NCI-H1694 (cell line): ENCODE measurements at places on chromosomes 7 and 10.

DNA sequence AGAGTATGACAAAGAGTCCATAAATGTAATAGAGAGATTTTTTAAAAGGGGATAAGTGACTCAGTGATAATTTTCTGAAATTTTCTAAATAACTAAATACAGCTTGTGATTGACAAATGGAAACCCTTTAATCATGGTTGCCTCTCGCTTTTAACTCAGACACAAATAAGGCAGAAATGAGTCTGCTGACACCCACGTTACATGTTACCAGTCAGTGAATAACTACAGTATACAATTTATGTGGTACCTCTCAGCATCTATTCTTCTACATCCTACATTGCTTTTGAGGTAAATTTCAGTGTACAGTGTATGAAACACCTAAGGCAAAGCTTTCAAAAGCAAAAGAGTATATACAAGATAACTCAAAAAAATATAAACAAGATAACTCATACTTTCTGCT, 4.2 kb downstream of the NSUN6 start:
- DNase-seq, result no peak

GRCh38 chr10:119284679-119285096, 77.3 kb downstream of the GRK5 start:
- DNase-seq, result no peak

DNA sequence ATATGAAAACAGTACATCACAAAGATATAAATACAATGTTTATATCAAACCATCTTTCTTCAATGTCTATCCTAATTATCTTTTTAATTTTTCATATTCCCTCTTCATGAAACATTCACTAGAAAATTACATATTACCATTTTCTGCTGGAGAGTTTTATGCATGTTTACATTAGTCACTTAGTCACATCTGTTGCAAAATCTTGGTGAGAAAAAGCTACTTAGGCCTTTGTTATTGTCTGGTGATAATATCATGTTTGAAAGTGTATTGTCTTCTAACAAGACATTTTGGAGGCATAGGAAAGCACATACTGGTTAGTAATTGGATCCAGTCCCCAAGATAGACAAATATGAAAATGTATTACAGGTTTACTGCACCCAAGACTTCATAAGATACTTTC, 163.6 kb downstream of the GNAI1 start:
- no peak for DNase-seq

GRCh38 chr10:11639849-11640764, 28.7 kb upstream of the USP6NL start:
- no peak for DNase-seq

DNA sequence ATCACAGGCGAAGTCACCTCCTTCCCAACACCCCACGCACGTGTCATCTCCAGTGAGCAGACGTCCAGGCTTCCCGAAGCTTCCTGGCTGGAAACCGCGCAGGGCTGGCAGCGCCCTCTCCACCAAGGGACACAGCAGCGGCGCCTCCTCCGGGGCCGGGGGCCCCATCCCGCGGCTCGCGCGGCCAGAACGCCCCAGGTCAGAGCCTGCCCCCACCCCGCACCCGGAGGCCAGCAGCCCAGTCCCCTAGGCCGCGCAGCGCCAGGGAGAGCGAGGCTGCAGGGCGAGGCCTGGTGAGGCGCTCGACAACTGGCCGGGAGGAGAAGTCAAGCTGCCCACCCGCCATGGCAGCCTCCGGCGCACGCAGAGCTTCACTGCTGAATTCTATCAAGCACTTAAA, 247.0 kb downstream of the SEMA3D start:
- no peak for DNase-seq

- DNase-seq, result no peak
These were observed 1.5 kb downstream of the SFRP5 start for GRCh38 chr10:97770255-97770654.

DNA sequence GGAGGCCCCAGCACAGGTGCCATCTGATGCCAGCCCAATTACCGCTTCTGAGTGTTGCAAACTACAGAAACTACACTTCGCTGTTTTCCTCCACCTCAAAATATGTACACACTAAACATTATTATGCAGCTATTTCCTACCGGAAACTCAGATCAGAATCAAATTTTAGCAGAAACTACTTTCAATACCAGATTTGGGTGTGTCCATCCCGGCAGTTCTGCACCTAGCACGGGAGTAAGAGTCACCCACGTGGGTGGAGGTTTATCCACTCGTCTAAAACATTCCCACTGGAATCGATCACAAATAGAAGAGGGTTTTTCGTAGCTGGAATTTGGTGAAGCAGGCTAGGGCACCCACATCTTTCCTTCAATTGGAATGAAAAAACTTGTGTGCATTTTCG, 214.4 kb upstream of the PRKCQ start:
- no peak for DNase-seq
